ENCODE measurements at places on chromosomes 2 and 18. TPM values are rescaled to one million over a fixed set of nuclear protein-coding genes. Genes with fewer than 3 reads are reported as not detected.

PDE1A gene
- 17.2 TPM for polyA plus RNA-seq

NCKAP5 gene
- 2.6 TPM for polyA plus RNA-seq

SLC39A10 gene
- polyA plus RNA-seq = 0.15 TPM

ITGB6 gene
- polyA plus RNA-seq = 6.4 TPM

ANKRD53 gene
- polyA plus RNA-seq = 0.88 TPM

GCKR gene
- 1.2 TPM for polyA plus RNA-seq

OR6B2 gene
- polyA plus RNA-seq = not detected

SLC4A5 gene
- 0.12 TPM for polyA plus RNA-seq

GRCh38 chr2:15914596-15915385 lies 25.6 kb upstream of the MYCN start:
- H3K27ac ChIP-seq = no peak overlapping the region
- H3K36me3 ChIP-seq = no peaks in the 10 kb centered on the region
- H3K4me3 ChIP-seq = no peak overlapping the region
- peak; percentile 72 for DNase-seq
- no peaks in the 10 kb centered on the region for H3K4me1 ChIP-seq
- H3K27me3 ChIP-seq = no peaks in the 10 kb centered on the region

GRCh38 chr2:70738159-70738558 lies 29.8 kb downstream of the ADD2 start:
- no peaks in the 10 kb centered on the region for H3K36me3 ChIP-seq
- no peak overlapping the region for H3K27ac ChIP-seq
- no peaks in the 10 kb centered on the region for H3K4me1 ChIP-seq

- H3K36me3 ChIP-seq = no peaks in the 10 kb centered on the region
- H3K27ac ChIP-seq = peak overlapping the region; percentile 69
- peaks cover 23% of the 10 kb centered on the region for H3K4me1 ChIP-seq
- no peak for DNase-seq
These were observed 618 bp upstream of the CHN1 start for GRCh38 chr2:175005733-175006264.

DNA sequence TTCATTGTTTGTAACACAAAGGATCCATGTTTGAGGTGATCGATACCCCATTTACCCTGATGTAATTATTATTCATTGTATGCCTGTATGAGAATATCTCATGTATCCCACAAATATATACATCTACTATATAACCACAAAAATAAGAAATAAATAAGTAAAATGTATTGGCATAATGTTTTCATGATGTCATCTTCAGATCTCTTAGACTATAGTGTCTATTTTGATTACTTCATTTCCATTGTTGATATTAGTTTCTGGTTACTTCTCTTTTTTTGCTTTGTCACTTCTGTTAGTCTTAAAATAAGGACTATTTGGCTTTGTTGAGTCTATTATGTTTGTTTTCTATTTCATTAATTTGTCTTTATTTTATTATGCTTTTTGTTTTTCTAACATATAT lies 109.7 kb downstream of the SLC39A10 start:
- H3K27me3 ChIP-seq = no peaks in the 10 kb centered on the region
- H3K4me3 ChIP-seq = no peak overlapping the region
- no peaks in the 10 kb centered on the region for H3K36me3 ChIP-seq
- no peak for DNase-seq
- H3K4me1 ChIP-seq = no peaks in the 10 kb centered on the region

- H3K27me3 ChIP-seq = no peaks in the 10 kb centered on the region
- no peaks in the 10 kb centered on the region for H3K36me3 ChIP-seq
- H3K4me3 ChIP-seq = no peak overlapping the region
- H3K4me1 ChIP-seq = no peaks in the 10 kb centered on the region
- no peak for DNase-seq
These were observed 54.5 kb upstream of the ZDBF2 start for GRCh38 chr2:206219957-206220356.

DNA sequence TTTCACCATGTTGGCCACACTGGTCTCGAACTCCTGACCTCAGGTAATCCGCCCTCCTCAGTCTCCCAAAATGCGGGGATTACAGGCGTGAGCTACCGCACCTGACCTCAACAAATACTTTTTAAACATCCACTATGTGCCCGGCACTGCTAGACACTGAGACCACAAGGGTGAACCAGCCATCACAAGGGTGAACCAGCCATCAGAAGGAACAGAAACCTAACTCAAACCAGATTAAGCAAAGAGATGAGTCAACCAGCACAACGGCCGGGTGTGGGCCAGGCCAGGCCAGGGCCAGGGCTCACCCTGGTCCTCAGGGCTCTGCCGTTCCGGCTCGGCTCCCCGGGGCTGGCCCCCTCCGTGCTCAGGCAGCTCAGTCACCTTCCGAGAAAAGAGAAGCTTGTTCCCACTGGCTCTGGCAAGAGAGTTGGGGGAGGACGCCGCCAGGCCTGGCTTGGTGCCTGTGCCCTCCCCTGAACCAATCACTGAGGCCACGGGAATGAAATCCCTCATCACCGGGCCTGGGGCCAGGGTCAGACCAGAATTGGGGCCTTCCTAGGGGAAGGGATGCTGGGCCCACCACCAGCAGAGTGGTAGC lies 4.4 kb downstream of the TEX44 start:
- H3K36me3 ChIP-seq = no peaks in the 10 kb centered on the region
- H3K27me3 ChIP-seq = no peaks in the 10 kb centered on the region
- DNase-seq = no peak
- H3K4me3 ChIP-seq = no peak overlapping the region
- H3K27ac ChIP-seq = no peak overlapping the region
- no peaks in the 10 kb centered on the region for H3K4me1 ChIP-seq

- DNase-seq = no peak
- no peaks in the 10 kb centered on the region for H3K36me3 ChIP-seq
- no peak overlapping the region for H3K4me3 ChIP-seq
- H3K27me3 ChIP-seq = no peaks in the 10 kb centered on the region
- H3K4me1 ChIP-seq = peaks cover 29% of the 10 kb centered on the region
These were observed 256.7 kb downstream of the TCF4 start for GRCh38 chr18:55331301-55331700.

- H3K36me3 ChIP-seq = peaks cover 41% of the 10 kb centered on the region
- DNase-seq = no peak
- no peaks in the 10 kb centered on the region for H3K27me3 ChIP-seq
- no peak overlapping the region for H3K27ac ChIP-seq
- no peak overlapping the region for H3K4me3 ChIP-seq
- no peaks in the 10 kb centered on the region for H3K4me1 ChIP-seq
These were observed 39.4 kb downstream of the NBAS start for GRCh38 chr2:15521641-15522181.
